ENCODE measurements at places on chromosomes 1 and 21. TPM values are rescaled to one million over a fixed set of nuclear protein-coding genes. Genes with fewer than 3 reads are reported as not detected.

The PTGS2 gene
- polyA plus RNA-seq = 1.4 TPM

The HES2 gene
- 34.2 TPM for polyA plus RNA-seq

The CD244 gene
- 0.35 TPM for polyA plus RNA-seq

The TMIGD3 gene
- polyA plus RNA-seq = 0.79 TPM
